ENCODE measurements at places on chromosomes 3 and 15. TPM values are rescaled to one million over a fixed set of nuclear protein-coding genes. Genes with fewer than 3 reads are reported as not detected.

GRCh38 chr3:2847062-2847841, 262.9 kb downstream of the IL5RA start:
- DNase-seq: no peak

GCNT3 gene
- not detected for total RNA-seq

DNA sequence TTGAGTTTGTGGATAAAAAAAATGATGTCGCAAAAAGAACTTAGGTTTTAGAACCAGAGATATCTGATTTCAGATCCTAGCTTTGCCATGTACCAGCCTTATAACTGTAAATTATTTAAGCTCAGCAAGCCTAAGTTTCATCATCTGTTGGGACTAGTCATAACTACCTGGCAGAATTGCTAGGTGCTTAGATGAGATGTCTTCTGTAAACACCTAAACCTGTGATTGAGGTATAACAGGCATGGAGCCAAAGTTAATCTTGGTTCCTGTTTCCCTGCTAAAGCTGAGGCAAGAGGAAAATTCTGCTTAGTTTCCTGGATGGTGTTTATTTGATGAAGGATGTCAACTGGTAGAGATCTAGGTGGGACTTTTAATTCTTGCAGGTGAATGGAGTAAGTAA, 331.3 kb upstream of the RBMS3 start:
- no peak for DNase-seq

NANOGP8 gene
- not detected for total RNA-seq

SEC22C gene
- 89.5 TPM for total RNA-seq

DNA sequence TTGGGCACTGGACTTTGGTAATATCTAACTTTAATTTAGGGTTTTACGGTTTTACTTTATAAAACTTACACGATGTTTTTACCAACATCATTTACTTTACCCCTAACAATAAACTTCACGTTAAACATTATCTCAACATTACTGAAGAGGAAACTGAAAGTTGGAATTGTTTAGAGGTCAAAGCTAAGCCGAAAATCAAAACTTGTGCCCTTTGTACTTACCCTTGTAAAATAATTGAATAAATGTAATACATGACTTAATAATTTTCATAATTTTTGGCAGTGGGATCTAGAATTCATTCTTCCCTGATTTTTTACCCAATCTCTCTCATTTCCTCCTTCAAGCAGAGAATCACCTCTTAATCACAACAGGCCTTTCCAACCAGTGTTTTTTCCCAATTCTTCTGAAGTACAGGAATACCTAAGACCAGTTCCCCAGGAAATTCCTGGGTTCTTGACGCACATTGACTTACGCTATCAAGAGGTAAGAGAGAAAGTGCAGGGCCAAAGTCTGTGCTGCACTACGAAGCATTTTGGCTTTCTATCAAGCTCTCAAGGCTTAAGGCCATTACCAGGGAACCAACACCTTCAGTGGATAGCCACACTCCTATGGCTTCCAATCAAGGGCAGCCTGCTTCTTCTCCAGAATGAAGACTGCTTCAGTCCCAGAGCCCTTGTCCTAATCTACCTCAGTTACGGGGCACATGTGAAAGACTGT, 11.9 kb upstream of the SEMA6D start:
- no peak for DNase-seq

DNA sequence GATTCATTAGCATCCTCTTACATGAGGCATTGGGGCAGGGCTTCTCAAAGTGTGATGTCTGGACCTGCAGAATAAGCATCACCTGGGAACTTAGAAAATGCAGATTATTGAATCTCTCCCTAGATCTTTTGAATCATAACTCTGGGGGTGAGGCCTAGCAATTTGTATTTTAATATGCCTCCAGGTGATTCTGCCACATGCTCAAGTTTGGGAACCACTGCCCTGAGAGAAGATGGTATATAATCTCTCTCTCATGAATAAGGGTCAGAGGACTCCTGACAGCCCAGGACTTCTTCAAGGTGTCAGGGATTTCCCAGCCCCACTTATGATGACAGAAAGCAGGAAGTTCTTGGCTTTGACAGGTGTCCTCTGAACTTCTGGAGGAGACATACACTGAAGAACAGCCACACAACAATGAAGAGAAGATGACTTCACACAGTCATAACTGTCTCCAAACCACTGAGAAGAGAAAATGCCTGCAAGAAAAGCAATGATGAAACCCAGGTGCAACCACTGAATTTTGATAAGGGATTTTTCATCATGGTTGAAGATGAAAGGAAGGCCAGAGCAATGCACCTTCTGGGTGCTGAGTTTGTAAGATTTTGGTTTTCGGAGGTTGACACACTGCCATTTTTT, 211.9 kb upstream of the MRPL3 start:
- DNase-seq: no peak

ISLR gene
- total RNA-seq: 0.13 TPM

SYNPR gene
- total RNA-seq: not detected

- DNase-seq: no peak
Observed at GRCh38 chr3:177731644-177732268, 534.5 kb upstream of the TBL1XR1 start.

DNA sequence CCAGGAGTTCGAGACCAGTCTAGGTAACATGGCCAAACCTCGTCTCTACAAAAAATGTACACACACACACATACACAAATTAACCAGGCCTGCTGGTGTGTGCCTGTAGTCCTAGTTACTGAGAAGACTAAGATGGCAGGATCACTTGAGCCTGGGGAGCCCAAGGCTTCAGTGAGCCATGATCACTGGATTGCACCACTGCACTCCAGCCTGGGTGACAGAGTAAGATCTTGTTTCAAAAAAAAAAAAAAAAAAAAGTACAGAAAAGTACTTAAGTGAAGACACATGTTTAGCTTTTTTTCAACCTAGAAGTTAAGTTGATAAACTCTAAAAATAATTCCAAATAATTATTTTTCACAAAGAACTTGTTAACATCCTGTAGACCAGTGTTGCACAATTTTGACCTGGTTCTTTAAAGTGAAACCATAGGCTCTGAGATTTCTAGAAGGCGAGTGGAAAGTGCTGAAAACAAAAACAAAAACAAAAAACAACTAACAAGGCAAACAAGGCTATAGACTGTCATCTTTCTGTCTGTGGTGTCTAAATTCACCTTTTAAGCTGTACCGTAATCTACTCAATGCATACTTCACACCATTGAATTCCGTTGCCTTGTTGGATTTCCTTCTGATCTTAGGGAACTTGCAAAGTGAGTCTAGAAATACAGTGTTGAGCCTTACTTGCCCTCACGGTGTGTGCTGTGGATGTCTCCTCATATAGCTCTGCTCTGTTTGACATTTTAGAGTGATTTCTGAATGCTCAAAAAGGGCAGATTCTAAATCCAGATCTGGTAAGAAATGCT, 63.5 kb downstream of the CHST2 start:
- DNase-seq: no peak

DNA sequence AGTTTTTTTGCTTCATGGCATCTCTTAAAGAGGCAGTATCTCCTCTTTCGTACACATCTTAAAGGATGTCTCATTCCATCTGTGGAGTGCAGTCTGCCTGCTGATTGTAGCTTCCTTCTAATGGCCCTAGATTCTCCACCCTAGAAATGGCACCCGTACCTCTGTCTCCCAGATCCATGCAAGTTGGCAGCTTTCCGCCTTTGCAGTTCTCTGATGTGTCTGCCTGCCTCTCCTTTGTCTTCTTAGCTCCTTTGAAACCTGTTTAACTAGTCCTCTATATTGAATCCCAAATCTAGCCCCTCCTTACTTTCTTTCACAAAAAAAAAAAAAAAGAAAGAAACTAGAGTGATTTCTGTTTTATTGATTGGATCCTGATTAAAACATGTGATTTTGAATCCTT, 1025.0 kb downstream of the ZPLD1 start:
- DNase-seq: no peak

Data from dermis microvascular lymphatic vessel endothelial cell (primary cell).